ENCODE measurements at places on chromosomes 7 and 10.

GRCh38 chr7:36048902-36049240, 104.2 kb upstream of the EEPD1 start:
- no peak for DNase-seq

DNA sequence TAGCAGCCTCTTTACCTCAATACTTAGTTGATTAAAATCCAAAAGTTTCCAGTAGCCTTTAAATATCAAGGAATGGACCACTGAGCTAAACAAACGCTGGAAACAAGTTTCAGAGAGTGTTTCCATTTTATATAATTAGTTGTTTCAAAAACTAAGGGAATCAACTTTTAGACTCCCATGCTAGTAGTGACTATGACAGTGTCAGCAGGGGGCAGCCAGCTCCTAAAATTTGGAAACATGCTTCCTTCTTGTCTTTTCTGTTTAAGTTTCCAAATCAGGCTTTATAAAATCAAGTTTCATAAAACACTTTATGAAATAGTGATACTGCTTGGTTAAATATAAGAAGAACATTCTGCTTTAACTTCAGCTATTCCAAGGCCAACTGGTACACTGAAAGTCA, 138.2 kb upstream of the TMEM229A start:
- DNase-seq: peak; percentile 12

- DNase-seq: no peak
Measured at GRCh38 chr10:48284002-48284546, 9.6 kb upstream of the FRMPD2 start.

GRCh38 chr10:6916601-6917000, 336.5 kb upstream of the PRKCQ start:
- DNase-seq: no peak

- no peak for DNase-seq
Measured at GRCh38 chr7:41652267-41652666, 50.6 kb downstream of the INHBA start.

GRCh38 chr7:151925446-151926335, 30.6 kb upstream of the GALNTL5 start:
- DNase-seq: peak; percentile 73

DNA sequence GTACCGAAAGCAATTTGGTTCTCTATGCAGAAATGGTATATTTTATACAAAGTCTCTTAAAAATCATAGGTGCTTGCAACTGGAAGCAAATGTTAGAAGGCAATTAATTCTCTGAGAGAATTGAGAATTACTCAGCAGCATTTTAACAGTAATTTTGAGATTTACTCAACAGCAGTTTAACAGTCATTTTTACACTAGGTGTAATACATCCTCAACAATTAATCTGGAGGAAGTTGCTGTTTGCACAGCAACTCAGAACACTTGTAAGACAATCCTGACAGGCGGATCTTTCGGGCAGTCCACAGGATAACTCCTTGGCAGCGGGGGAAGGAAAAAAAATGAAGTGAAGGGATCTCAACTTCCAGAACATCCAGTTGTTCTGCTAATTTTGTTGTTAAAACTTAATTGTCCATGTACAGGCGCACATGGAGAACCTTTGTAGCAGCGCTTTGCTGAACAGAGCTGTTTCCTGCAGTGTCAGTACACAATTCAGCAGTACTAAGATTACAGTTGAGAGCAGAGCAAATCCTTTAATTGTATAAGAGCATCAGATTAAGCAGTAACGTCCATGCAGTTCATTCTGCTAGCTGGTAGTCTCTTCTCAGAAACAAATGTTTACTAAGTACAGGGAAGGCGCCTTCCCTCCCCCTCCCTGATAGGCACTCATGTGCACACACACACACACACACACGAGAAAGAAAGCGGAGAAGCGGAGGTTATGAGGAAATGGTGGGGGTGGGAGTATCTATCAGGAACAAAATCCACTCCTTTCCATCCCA, 43.8 kb downstream of the ENO4 start:
- no peak for DNase-seq

DNA sequence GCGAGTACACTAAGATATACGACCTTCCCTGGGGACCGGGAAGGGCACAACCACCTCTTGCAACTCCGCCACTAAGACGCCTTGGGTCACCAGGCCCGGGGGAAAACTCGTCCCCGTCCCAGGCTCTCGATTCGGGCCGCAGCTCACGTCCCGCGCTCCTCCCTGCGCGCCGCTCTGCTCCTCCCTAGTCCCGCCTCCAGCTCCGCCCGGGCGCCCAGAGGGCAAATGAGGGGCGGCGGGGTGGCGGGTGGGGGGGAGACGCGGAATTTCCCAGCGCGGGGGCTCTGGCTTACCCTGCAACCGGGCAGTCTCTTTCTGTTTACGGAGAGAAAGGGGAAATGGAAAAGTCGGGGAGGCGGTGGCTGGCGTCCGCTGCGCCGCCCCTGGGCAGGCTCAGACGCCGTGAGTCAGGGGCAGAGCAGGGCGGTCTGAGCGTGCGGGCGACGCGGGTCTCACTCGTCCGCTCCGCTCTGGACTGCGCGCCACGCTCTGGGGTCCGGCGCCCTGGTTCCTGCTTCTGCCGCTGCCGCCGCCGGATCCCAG, at the start of gene MAP3K8:
TSS of gene MAP3K8 (plus strand) at position 455 of the 543 bp plus-strand sequence. CDS start 4,755 bp downstream, outside the sequence.
- peak; percentile 13 for DNase-seq

DNA sequence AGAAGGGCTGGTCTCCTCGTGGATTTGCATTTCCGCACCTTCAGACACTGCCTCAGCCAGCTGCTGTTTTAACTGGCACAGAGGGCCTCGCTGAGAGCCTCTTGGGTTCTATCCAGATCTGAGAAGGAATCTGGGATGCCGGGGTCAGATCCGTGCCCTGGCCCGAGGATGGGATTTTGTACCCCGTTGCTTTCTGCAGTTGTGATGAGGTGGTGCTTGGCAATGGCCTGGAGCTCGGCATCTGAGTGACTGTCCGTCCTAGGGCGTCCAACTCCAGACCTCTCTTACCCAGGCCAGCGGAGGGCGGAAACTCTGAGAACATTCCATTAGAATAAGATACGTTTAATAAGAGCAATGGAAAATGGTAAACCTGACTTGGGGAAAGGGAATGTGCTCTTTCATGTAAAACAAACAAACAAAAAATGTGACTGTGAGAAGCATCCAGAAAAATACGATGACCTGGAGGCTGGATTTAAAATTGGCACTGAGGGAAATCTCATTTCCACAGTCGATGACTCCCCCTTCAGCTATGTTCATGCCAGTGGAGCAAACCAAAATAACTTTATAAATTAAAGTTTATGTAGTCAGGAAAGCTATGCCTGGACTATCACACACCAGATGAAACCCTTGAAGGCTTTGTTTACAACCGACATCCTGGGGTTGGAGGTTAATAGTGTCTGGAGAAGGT, 39.6 kb downstream of the GRK5 start:
- DNase-seq: no peak

GRCh38 chr7:158021836-158022235, 565.8 kb downstream of the PTPRN2 start:
- no peak for DNase-seq

DNA sequence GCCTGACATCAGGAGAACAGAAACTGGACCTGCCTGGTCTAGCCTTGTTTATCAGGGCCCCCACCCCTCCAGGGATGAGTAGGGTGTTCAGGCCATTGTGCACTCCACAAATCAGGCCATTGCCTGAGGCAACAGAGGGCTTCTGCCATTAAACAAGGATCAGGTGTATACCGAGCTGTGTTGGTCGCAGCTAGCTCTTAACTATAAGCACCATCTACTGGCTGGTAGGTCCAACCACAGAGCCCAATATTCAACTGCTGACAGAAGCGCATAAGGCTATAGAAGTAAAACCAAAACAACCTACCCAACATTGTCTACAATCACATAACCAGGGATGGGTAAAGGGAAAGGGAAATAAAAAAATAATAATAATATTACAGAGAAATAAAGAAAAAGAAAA, 451.7 kb upstream of the TEX47 start:
- no peak for DNase-seq

- no peak for DNase-seq
Measured at GRCh38 chr7:133563251-133563650, 310.4 kb downstream of the EXOC4 start.

GRCh38 chr7:159126311-159127260, 18.1 kb downstream of the VIPR2 start:
- DNase-seq: no peak

- no peak for DNase-seq
Measured at GRCh38 chr7:100864263-100864845, 2.8 kb upstream of the TRIP6 start.

DNA sequence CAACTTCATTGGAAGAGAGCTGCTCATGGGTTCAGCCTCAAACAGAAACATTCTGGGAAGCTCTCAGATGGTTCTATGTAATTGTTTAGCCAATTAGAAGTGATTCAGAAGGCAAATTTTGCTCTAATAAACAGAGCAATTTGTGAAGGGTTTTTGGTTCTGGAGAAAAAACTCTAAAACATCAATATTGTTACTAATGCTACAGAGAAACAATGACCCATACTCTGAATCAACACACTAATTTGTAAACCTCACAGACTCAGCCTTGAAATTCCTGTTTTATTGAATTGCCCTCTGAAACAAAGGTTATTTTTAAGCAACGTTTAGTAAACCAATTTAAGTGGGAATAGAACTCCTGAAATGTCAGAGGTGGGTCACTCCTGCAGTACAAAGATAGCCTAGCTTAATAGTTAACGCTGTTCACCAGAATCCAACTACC, 171.6 kb upstream of the SVIL start:
- no peak for DNase-seq

GRCh38 chr7:15707570-15707969, 21.1 kb upstream of the MEOX2 start:
- DNase-seq: no peak

- no peak for DNase-seq
Measured at GRCh38 chr10:92681306-92681834, 8.4 kb upstream of the HHEX start.

DNA sequence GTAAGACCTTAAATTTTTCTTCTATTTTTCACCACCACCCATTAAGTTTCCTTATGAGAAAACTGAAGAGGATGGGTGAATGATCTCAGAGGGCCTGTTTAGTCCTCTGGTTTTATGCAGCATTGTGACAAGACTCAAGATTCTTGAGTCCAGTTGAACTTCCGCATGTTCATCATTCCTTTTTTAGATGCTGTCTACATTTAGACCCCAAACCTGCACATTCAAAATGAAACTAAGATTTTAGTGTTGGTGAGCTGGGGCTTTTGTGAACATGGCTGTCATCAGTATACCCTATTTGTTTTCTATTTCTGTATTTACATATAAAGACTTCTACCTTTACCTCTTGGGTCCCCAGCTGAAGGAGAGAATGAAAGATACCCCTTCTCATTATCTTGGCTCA, 31.1 kb downstream of the NET1 start:
- DNase-seq: no peak

DNA sequence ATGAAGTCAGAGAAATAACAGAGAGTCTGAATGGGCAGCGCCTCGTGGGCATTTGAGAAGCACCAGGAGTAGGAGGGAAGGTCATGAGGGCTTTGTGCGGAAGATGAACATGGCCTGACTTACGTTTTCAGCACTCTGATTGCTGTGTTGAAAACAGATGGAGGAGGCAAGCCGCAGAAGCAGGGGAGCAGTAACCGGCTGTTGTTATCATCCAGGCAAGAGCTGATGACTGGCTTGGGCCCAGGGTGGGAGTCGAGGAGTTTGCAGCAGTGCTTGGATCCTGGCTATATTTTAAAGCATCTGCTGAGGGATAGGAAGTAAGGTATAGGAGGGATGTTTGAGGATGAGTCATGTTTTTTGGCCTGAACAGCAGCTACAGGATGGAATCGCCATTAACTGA, 12.7 kb upstream of the PDLIM1 start:
- peak; percentile 80 for DNase-seq

DNA sequence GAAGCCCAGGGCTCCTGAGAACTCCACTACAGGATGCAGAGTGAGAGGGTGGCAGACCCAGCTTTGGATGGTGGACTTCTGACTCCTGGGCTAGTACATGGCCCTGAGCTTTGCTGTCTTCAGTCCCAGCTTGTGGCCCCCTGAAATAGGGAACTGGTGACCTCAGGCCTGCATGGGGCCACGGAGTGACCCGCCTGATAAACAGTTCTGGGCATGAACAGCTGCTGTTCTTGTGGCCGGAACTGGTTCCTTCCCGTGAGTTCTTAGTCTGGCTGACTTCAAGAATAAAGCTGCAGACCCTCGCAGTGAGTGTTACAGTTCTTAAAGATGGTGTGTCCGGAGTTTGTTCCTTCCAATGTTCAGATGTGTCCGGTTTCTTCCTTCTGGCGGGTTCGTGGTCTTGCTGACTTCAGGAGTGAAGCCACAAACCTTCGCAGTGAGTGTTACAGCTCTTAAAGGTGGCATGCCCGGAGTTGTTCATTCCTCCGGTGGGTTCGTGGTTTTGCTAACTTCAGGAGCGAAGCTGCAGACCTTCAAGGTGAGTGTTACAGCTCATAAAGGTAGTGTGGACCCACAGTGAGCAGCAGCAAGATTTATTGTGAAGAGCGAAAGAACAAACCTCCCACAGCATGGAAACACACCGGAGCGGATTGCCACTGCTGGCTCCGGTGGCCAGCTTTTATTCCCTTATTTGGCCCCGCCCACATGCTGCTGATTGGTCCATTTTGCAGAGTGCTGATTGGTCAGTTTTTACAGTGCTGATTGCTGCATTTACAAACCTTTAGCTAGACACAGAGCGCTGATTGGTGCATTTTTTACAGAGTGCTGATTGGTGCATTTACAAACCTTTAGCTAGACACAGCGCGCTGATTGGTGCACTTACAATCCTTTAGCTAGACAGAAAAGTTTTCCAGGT, 268.0 kb downstream of the ZEB1 start:
- no peak for DNase-seq

DNA sequence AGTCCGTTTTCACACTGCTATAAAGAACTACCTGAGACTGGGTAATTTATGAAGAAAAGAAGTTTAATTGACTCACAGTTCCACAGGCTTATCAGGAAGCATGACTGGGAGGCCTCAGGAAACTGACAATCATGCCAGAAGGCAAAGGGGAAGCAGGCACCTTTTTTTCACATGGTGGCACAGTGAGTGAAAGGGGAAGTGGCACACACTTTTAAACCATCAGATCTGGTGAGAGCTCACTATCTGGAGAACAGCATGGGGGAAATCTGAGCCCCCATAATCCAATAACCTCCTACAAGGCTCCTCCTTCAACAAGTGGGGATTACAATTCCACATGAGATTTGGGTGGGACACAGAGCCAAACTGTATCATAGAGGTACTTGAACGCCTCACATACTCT, 30.0 kb downstream of the AGR3 start:
- DNase-seq: no peak

DNA sequence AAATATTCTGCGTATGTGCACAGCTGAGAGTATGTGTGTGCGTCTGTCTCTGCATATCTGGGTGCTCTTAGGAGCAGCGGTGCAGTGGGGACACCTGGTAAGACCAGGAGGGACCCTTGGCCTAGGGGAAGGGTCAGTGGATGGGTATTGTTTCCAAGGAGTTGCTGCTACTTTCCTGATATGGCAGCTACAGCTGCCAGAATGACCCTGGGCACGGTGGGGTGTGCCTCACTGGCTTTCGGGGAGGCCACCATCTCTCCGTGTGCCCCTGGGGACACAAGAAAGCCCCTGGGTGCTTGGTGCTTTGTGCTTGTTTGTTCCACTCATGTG, 8.6 kb downstream of the PFKFB3 start:
- no peak for DNase-seq

- DNase-seq: no peak
Measured at GRCh38 chr7:20030417-20030816, 186.8 kb downstream of the MACC1 start.
